A549 treated with CORT108297 at 1 μM for 4 hours (cell line): ENCODE measurements at places on chromosomes 4 and X. TPM values are rescaled to one million over a fixed set of nuclear protein-coding genes. Genes with fewer than 3 reads are reported as not detected.

P2RY10 gene
- not detected in 5 replicates for total RNA-seq

CENPVL1 gene
- total RNA-seq, result not detected in 5 replicates

SRPK3 gene
- 0.02 to 0.45 TPM (median 0.05 TPM) in 4 of 5 replicates, not detected in the other for total RNA-seq

MGARP gene
- total RNA-seq, result 0.66 to 0.97 TPM (median 0.83 TPM) in 5 replicates

GABRG1 gene
- not detected in 5 replicates for total RNA-seq
